ENCODE measurements at places on chromosomes 11 and 22. TPM values are rescaled to one million over a fixed set of nuclear protein-coding genes. Genes with fewer than 3 reads are reported as not detected.
A peak's percentile ranks its signal among the peaks of the same experiment; 100 is the strongest.

- no peaks in the 10 kb centered on the region for H3K27me3 ChIP-seq
- peak overlapping the region; percentile 81 for H3K27ac ChIP-seq
- no peaks in the 10 kb centered on the region for H3K36me3 ChIP-seq
- H3K4me3 ChIP-seq = peak overlapping the region; percentile 32
Observed at GRCh38 chr11:66883016-66883965, 26.4 kb downstream of the LRFN4 start.

- DNase-seq = no peak
- no peaks in the 10 kb centered on the region for H3K36me3 ChIP-seq
- no peaks in the 10 kb centered on the region for H3K27me3 ChIP-seq
- no peaks in the 10 kb centered on the region for H3K4me1 ChIP-seq
Observed at GRCh38 chr22:48705917-48706605, 1121.6 kb downstream of the BRD1 start.

- H3K36me3 ChIP-seq = no peaks in the 10 kb centered on the region
- no peak for DNase-seq
- H3K27ac ChIP-seq = peak overlapping the region; percentile 63
- H3K27me3 ChIP-seq = no peaks in the 10 kb centered on the region
Observed at GRCh38 chr22:37749226-37749625, 52.4 kb downstream of the TRIOBP start.

- H3K27ac ChIP-seq = no peak overlapping the region
- DNase-seq = no peak
- H3K36me3 ChIP-seq = no peaks in the 10 kb centered on the region
- peaks cover 15% of the 10 kb centered on the region for H3K4me1 ChIP-seq
- no peaks in the 10 kb centered on the region for H3K27me3 ChIP-seq
Observed at GRCh38 chr11:61539831-61540357, 31.3 kb downstream of the LRRC10B start.

DNA sequence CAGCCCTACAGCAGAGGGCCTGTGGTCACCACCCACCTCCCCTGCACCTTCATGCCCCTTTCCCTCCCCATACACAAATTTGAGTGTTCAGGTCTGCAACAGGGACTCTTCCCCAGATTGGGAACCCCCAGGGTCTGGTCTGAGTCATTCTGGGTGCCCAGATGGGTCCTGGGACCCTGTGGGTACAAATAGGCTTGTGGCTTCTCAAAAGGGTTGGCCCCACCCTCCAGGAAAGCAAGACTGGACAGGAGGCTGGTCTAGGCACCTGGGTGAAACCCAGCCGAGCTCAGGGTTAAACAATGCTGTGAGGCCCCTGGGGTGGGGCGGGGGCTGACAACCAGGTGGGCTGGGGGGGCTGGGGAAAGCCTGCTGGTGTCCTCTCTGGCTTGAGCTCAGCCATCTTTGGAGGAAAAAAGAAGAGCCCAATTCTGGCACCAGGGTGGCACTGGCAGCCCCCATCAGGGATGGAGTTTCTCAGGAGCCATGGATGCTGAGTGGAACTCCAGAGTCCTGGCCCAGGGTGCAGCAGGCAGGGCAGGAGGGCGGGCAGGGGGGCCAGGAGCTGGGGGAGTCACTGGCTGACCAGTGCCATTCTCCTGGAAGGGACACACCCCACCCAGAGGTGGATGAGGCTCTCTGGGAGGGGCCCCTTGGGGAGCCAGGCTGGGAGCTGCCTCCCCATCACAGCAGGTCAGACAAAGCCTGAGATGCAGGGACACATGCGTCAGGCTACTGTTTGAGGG lies 1.1 kb downstream of the SEPTIN5 start:
- DNase-seq = no peak
- no peaks in the 10 kb centered on the region for H3K36me3 ChIP-seq
- no peaks in the 10 kb centered on the region for H3K27me3 ChIP-seq
- no peaks in the 10 kb centered on the region for H3K4me1 ChIP-seq
- H3K4me3 ChIP-seq = peak overlapping the region; percentile 71

- H3K27me3 ChIP-seq = no peaks in the 10 kb centered on the region
- H3K27ac ChIP-seq = no peak overlapping the region
- H3K4me1 ChIP-seq = peaks cover 9% of the 10 kb centered on the region
- H3K4me3 ChIP-seq = no peak overlapping the region
Observed at GRCh38 chr11:130177782-130178181, 18.2 kb downstream of the ST14 start.

DNA sequence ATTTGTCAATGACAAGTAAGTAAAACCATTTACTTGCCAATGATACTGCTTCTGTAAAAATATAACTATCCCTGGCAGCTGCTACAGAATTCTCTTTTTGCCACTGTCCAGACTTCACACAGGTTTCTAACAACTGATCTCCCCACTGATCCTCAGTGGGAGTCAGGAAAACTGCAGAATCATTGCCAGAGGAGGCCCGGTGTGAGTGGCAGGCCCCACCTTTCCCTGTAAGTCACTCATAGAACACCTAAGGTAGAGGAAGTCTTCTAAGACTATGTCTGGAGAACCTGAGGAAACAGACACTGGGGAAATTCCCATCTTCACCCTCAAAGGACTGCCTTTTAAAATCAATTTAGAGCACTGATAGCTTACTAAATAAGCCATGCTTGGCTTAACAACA lies 66.3 kb downstream of the ZC3H12C start:
- no peak for DNase-seq
- H3K4me3 ChIP-seq = no peak overlapping the region
- no peaks in the 10 kb centered on the region for H3K27me3 ChIP-seq
- H3K27ac ChIP-seq = no peak overlapping the region

GRCh38 chr11:65872586-65873317 lies at the start of gene EFEMP2:
Gene EFEMP2 (minus strand): TSS chr11:65872800. CDS start chr11:65872354, 446 bp downstream.
- peak within 1 kb of the TSS; percentile 85 for H3K4me3 ChIP-seq
- H3K4me1 ChIP-seq = peaks cover 16% of the 10 kb centered on the region
- peak within 1 kb of the TSS; percentile 74 for H3K27ac ChIP-seq
- DNase-seq = peak; percentile 70
- H3K36me3 ChIP-seq = peaks cover 13% of the 10 kb centered on the region
- H3K27me3 ChIP-seq = no peaks in the 10 kb centered on the region

DNA sequence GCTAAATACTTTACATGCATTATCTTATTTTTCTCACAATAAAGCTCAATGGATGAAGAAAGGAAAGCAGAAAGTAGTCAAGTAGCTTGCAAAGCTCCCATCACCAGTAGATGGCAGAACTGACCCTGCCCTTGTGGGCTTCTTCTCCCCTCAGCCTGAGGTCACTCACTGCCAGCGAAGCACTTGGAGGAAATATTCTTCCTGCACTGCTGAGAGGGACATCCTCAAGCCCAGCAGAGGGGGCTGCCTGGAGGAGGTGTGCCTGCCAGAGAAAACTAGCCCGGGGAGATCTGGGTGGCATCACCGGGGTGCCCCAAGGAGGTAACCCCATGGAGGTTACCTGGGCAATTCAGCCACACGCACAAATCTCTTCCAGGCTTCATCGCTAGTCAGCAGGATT lies 6.6 kb downstream of the APOL4 start:
- no peak overlapping the region for H3K4me3 ChIP-seq
- H3K36me3 ChIP-seq = no peaks in the 10 kb centered on the region
- peak; percentile 77 for DNase-seq
- H3K27me3 ChIP-seq = no peaks in the 10 kb centered on the region
- peaks cover 3% of the 10 kb centered on the region for H3K4me1 ChIP-seq

DNA sequence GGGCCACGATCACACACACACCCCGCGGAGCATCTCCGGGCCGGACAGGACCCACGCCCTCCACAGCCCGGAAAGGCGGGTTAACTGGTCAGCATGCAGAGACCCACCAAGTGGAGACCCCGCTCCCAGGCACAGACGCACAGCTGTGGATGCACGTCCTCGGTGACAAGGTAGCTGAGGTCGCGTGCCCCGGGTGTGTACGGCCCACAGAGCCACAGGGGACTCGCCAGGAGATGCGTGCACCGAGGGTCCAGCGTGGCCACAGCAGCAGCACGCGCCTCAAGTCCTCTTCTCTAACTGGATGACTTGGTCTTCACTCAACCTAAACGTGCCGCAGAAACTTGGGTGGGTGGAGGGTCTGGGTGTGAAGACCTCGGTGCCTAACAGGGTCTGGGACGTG lies 5.5 kb downstream of the H19 start:
- no peak overlapping the region for H3K27ac ChIP-seq
- H3K4me1 ChIP-seq = no peaks in the 10 kb centered on the region
- H3K36me3 ChIP-seq = no peaks in the 10 kb centered on the region
- H3K27me3 ChIP-seq = no peaks in the 10 kb centered on the region
- no peak for DNase-seq

DNA sequence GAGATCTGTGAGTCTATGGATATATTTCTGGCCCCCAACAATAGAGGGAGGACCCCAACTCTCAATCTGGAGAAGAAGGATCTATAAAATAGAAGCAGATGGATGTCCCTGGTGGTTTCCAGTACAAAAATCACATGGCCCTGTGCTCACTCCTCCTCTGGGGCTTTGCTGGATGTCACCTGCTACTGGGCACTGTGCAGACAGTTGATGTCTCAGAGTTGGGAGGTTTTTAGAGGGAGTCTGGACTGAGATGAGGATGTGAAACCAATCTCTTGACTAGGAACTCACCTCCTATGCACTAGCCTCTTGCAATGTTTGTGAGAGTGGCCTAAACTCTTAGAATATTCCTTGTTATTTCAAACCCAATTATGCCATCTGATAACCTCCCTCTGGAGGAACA lies 107.2 kb downstream of the SCN3B start:
- H3K4me1 ChIP-seq = peaks cover 63% of the 10 kb centered on the region
- H3K27me3 ChIP-seq = no peaks in the 10 kb centered on the region
- DNase-seq = no peak
- H3K27ac ChIP-seq = peak overlapping the region; percentile 81

The FAM180B gene
- total RNA-seq = not detected

The CASP5 gene
- not detected for total RNA-seq

GRCh38 chr11:13674799-13675509 lies 6.5 kb downstream of the FAR1 start:
- no peak overlapping the region for H3K27ac ChIP-seq
- H3K36me3 ChIP-seq = no peaks in the 10 kb centered on the region
- DNase-seq = peak; percentile 10
- H3K27me3 ChIP-seq = no peaks in the 10 kb centered on the region
- H3K4me1 ChIP-seq = peaks cover 14% of the 10 kb centered on the region

Measured in GM23248 (cell line).